Stimulated activated CD4-positive, alpha-beta T cell treated with anti-CD3 and anti-CD28 coated beads, Interleukin-12 subunit alpha, Interleukin-12 subunit beta, amount 100 ng/mL, for 4 hours (primary cell): ENCODE measurements at places on chromosomes 16 and 17.

DNA sequence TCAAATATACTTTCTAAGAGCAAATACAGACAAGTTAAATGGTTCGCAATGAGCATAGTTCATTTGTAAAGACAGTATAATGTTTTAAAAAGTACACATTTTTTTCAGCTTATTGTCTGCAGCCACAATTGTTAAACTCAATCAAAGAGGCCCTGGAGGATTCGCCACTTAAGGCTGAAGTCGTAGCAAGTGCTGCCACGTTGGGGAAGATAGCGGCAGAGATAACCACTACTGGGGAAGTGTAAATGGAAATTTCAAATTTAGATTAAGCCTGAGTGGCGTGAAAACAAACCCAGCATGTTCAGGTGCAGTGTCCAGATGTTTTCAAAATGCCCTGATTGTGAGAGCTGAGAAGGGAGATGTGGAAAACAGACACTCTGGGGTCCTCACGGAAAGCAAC lies 8.4 kb downstream of the PMP22 start:
- DNase-seq = no peak

DNA sequence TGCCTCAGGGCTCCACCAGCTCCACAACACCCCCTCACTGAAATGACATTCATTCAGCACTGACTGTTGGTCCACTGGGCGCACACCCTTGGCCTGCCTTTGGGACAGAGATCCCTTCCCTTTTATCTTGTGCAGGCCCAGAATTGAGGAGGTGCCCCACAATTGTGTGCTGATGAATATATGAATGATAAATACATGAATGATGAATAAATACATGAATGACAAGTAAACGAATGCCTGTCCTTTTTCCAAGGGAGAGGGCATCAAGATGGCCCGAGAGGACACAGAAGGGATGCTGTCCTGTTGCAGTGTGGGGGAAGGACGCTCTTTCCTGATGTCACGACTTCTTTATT lies 5.7 kb downstream of the CCR7 start:
- DNase-seq = no peak

DNA sequence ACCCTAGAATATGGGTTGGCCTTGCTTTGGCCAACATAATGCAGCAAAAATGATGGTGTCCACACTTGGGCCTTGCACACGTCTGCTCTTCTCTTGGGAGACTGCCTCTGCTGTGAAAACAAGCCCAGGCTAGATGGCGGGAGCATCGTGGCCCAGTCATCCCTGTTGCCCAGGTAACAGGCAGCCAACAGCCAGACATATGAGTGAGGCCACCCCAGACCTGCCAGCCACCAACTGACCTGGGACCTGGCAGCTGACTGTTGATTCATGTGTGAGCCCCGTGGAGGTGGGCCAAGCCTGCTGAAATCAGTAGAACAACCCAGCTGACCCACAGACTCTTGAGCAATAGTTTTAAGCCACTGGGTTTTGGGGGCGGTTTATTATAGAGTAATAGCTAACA lies 39.4 kb upstream of the CDH3 start:
- no peak for DNase-seq

DNA sequence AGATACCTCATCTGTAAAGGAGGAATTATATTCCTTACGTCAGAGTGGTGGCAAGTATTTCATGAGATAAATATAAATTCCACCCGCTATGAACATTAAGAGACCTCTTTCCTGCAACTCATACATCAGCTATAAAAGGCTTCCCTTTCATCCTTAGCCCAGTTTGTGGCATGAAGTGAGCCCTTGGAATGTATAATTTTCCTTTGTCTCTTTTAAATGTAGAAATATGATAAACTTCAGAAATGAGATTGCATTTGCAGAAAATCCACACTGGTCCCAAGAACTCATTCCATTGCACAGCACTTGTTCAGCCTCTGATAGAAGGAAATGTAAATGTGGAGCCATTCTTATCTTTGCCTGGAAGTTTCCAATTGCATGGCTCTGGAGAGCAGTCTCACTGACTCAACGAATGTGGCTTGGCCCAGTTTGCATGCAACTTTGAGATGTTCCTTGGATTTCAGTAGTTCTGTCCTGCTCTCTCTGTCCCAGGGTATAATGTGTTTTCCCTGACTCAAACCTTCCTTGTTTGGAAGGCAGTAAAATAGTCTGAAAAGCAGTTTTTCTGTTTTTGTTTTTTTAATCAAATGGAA lies 746.4 kb downstream of the CDH11 start:
- no peak for DNase-seq

DNA sequence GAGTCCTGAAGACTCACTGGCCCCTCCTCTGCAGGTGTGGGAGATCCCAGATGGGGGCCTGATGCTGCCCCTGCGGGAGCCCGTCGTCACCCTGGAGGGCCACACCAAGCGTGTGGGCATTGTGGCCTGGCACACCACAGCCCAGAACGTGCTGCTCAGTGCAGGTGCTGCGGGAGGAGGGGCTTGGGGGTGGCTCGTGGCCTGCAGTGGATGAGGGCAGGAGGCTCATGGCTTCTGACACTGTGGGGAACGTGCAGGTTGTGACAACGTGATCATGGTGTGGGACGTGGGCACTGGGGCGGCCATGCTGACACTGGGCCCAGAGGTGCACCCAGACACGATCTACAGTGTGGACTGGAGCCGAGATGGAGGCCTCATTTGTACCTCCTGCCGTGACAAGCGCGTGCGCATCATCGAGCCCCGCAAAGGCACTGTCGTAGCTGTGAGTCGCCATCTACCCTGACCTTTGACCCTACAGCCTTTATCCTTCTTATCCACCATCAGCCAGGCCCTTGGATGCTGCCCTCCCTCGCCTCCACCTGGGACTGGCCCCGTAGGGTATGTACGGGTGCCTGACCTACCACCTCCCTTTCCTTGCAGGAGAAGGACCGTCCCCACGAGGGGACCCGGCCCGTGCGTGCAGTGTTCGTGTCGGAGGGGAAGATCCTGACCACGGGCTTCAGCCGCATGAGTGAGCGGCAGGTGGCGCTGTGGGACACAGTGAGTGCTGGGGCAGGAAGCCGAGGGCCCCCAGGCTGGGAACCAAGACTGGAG lies 3.6 kb downstream of the CORO1A start:
- DNase-seq = peak; percentile 91

DNA sequence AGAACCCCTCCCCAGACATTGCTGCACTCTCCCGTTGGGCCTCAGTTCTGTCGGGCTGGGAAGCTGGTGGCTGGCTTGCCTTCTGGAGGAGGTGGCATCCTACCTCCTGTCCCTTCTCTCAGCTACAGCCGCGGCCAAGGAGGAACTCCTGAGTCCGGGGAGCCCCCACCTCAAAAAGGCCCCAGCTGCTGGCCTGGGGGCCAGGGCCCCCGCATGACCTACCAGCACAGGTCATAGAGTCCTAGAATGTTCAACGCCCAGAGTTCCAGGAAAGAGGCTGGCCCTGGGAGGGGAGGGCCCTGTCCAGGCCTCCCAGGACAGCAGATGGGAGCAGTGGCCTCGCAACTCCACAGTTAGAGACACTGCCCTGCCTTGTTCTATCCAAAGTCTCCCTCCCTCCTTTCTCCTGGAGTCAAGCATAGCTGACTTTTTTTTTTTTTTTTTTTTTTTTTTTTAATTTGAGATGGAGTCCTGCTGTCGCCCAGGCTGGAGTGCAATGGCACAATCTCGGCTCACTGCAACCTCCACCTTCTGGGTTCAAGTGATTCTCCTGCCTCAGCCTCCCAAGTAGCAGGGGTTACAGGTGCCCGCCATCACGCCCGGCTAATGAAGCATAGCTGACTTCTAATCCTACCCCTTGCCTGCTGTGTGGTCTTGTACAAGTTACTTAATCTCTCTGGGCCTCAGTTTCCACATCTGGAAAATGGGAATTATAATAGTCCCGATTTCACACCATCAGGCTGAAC lies 7.1 kb downstream of the CARHSP1 start:
- no peak for DNase-seq

DNA sequence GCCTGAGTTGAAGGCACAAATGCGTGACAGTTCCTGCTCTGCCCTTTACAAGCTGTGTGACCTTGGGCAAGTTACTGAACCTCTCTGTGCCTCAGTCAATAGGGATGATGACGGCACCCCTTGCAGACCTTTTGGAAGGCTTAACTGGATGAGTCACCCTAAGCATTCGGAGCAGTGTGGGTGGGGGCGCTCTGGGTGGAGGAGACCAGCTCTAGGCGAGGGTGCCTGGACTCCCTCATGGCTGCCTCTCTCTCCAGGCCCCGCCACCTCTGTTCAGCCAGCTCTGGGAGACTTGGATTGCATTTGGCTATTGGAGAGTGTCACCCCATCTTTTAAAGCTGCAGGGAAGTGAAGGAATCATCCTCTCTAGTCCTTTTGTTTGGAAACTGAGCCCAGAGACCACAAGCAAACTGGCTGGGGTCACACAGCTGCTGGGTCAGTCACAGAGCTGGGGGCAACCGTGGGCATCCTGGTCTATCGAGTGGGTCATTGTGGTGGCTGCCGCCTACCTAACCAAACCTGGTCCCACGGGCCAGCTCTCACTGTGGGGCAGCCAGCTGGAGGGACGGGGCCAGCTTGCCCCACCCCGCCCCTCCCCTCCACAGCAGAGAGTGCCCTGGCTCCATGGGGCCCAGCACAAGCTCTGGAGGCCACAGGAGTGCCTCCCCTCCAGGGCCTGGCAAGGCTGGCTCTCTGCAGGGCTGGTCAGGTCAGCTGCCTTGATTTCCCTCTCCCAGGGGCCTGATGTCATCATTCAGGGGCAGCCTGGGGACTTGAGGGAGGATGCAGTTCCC lies 20.2 kb upstream of the GSE1 start:
- DNase-seq = no peak

GRCh38 chr16:78768718-78769117 lies 669.3 kb downstream of the WWOX start:
- DNase-seq = no peak

DNA sequence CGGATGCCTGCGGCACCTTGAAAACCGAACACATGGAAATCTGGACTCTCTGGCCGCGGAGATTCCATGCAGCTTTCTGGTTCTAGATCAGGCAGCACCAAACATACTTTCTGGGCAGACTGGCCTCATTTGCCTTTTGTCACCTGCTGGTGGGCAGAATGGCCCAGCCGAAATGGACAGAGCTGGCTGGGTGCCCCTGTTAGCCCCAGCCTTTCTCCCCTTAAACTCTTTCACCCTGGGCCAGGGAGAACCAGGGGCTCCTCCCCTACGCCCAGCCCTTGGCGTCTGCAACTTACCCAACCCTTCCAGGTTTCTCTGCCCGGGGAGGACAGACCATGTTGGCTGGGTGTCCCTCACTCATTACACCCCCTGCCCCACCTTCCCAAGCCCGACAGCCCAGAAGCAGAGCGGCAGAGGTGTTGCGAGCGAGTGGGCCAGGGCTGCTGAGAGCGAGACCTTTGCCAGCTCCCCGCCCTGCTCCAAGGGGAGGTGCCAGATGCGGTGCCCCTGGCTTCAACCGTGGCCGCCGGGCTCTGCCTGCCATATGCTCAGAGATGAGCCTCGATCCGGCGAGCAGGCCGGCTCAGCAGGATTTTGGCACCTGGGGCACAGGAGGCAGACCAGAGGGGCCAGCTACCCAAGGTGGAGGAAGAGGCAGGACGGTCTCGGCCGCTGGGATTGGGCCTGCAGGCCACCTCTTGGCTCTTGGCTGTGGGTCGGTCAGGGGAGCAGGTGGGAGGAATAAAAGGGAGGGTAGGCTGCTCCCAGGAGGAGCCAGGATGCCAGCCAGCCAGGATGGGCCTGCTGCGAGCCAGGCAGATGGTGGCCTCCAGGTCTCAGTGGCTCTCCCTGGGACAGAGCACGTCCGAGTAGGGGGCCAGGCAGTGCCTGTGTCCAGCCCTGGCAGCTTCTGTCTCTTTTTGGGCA lies 191.3 kb downstream of the NTN1 start:
- DNase-seq = no peak

DNA sequence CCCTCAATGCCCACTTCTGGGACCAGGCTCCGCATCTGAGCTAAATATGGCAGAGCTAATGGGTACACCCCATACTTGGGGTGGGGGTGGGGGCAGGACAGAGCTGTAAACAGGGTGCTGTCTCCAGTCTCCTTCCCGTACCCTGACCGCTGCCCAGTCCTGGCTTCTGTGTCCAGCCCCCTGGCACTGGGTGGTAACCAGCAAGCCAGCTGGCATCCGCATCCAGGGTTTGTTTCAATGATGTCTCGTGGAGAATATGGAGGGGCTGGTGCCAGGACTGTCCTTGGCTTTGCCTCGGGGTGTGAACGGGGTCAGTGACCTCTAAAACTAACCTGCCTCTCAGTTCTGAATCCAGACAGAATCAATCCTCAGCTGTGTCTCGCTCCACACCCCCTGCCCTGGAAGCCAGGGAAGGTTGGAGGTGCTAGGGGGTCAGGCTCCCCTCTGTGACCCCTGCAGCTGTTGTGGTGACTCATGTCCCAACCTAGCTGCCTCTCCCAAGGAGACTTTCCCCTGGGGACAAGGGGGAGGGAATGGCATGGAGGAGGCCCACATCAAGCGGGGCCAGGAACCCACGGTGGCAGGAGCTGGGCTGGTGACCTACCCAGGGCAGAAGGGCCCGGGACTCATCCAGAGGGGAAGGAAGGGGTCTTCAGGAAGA lies 1.5 kb upstream of the PNMT start:
- DNase-seq = no peak

DNA sequence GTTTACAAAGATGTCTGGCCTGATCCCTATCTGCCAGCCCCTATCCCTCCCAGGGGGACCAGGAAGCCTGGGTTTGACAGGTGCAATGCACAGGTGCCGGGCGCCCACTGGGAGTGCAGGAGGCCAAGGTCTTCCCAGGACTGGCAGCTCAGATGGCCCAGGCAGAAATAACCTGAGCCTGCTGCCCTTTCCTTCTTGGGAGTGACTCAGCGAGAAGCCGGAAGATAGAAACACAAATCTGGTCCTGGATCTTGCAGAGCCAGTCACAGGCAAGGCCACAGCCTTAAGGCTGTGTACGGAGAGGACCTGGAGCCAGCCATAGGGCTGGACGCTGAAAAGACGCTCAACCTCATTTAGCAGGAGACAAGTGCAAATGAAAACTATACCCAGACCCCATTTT lies 27.7 kb downstream of the GPR142 start:
- DNase-seq = no peak

DNA sequence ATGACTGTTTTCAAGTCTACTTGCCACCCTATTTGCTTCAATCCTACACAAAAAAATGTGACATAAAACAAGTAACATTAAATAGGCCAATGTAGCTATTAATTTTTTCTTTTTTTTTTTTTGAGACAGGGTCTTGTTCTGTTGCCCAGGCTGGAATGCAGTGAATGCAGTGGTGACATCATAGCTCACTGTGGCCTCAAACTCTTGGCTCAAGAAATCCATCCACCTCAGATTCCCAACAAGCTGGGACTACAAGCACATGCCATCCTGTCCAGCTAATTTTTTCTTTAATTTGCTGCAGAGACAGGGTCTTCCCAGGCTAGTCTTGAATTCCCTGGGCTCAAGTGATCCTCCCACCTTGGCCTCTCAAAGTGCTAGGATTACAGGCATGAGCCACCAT lies 29.4 kb downstream of the ANKFY1 start:
- DNase-seq = no peak

DNA sequence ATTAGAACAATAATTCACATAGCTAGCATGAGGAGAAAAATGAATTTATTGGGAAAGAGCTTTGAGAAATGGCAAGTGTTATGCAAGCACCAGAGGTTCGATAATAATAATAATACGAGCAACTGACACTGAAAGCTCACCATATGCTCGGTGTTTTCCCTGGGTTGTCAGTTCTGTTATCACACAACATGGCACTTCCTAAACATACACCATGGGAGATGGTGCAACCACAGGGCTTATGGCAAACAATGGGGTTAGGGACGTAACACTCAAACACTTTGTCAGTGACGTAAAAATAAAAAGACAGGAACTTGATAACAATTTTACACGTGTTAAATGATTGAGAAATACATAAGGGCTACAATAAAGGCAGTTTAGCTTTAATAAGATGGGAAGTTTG lies 23.7 kb downstream of the OR1D5 start:
- no peak for DNase-seq

- DNase-seq = no peak
These were observed 4.0 kb downstream of the HAGHL start for GRCh38 chr16:730666-731509.

GRCh38 chr17:62723842-62724241 lies 84.3 kb downstream of the MARCHF10 start:
- no peak for DNase-seq
